Hepatocyte (in vitro differentiated cells): ENCODE measurements at places on chromosomes 12 and 14. TPM values are rescaled to one million over a fixed set of nuclear protein-coding genes. Genes with fewer than 3 reads are reported as not detected.

TMTC1 gene
- total RNA-seq = 13.1 and 14.0 TPM in 2 replicates

GCN1 gene
- 37.4 and 197 TPM in 2 replicates for total RNA-seq

KRT78 gene
- total RNA-seq = 0.08 TPM in 1 of 2 replicates, not detected in the other

PRR4 gene
- 2.5 and 6.4 TPM in 2 replicates for total RNA-seq

INHBC gene
- 1.3 and 1.8 TPM in 2 replicates for total RNA-seq

CIDEB gene
- total RNA-seq = 43.0 and 56.9 TPM in 2 replicates

NUMB gene
- 35.3 and 38.5 TPM in 2 replicates for total RNA-seq

BTBD6 gene
- 39.6 and 42.2 TPM in 2 replicates for total RNA-seq

TCL1B gene
- 0.50 TPM in 1 of 2 replicates, not detected in the other for total RNA-seq

SRP54 gene
- total RNA-seq = 85.1 and 96.2 TPM in 2 replicates

TMEM260 gene
- total RNA-seq = 28.7 and 31.8 TPM in 2 replicates

AMN gene
- total RNA-seq = 157 and 169 TPM in 2 replicates

CFAP251 gene
- 1.6 and 3.7 TPM in 2 replicates for total RNA-seq

AKAP6 gene
- 1.6 and 2.1 TPM in 2 replicates for total RNA-seq

IFI27 gene
- 1.1 and 1.8 TPM in 2 replicates for total RNA-seq

KRT73 gene
- not detected in 2 replicates for total RNA-seq

ZC2HC1C gene
- total RNA-seq = 1.7 and 14.9 TPM in 2 replicates

SMOC1 gene
- total RNA-seq = 6.2 and 6.3 TPM in 2 replicates

DDN gene
- total RNA-seq = 0.10 and 0.20 TPM in 2 replicates

ULK1 gene
- 9.4 and 9.8 TPM in 2 replicates for total RNA-seq

BDKRB2 gene
- total RNA-seq = 4.7 and 5.9 TPM in 2 replicates

KRT74 gene
- not detected in 2 replicates for total RNA-seq

GARIN6 gene
- total RNA-seq = not detected in 2 replicates

MMP19 gene
- 6.1 and 6.4 TPM in 2 replicates for total RNA-seq

KERA gene
- 0.10 TPM in 1 of 2 replicates, not detected in the other for total RNA-seq

FANCM gene
- total RNA-seq = 4.8 and 5.4 TPM in 2 replicates

JPH4 gene
- total RNA-seq = 2.3 and 2.7 TPM in 2 replicates

ARHGEF25 gene
- 9.0 and 12.6 TPM in 2 replicates for total RNA-seq

KRT77 gene
- total RNA-seq = not detected in 2 replicates

ATP5F1B gene
- total RNA-seq = 478 and 579 TPM in 2 replicates

OTUB2 gene
- total RNA-seq = 2.1 and 2.7 TPM in 2 replicates

RILPL2 gene
- total RNA-seq = 1.6 and 2.5 TPM in 2 replicates

CLEC4C gene
- total RNA-seq = not detected in 2 replicates

ALG10B gene
- 6.4 and 10.1 TPM in 2 replicates for total RNA-seq

PARP11 gene
- total RNA-seq = 5.9 and 9.4 TPM in 2 replicates

E2F7 gene
- total RNA-seq = 3.5 TPM in 2 replicates

GZMB gene
- not detected in 2 replicates for total RNA-seq
